ENCODE measurements at places on chromosomes 7 and 10.
A peak's percentile ranks its signal among the peaks of the same experiment; 100 is the strongest.

DNA sequence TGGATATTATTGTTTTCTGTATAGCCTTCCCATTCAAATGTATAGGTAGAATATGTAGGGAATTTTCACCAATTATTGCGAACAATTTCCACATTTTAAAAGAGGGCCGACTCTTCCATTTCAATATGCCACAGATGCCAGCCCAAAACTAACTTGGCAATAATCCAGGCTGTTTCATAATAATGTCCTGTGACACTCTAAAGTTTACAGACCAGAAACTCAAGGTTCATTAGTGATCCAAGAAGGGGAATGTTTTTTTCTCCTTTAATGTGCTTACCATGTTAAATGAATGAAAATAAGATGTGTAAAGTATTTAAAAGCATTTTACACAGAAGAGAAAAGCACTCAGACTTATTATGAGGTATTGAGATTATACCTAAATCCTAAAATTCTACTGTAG, 63.0 kb upstream of the FAM3C start:
- DNase-seq, result no peak
- peaks cover 5% of the 10 kb centered on the region for H3K27me3 ChIP-seq
- H3K4me1 ChIP-seq, result no peaks in the 10 kb centered on the region
- H3K36me3 ChIP-seq, result peaks cover 4% of the 10 kb centered on the region
- H3K4me3 ChIP-seq, result no peak overlapping the region
- H3K27ac ChIP-seq, result no peak overlapping the region

DNA sequence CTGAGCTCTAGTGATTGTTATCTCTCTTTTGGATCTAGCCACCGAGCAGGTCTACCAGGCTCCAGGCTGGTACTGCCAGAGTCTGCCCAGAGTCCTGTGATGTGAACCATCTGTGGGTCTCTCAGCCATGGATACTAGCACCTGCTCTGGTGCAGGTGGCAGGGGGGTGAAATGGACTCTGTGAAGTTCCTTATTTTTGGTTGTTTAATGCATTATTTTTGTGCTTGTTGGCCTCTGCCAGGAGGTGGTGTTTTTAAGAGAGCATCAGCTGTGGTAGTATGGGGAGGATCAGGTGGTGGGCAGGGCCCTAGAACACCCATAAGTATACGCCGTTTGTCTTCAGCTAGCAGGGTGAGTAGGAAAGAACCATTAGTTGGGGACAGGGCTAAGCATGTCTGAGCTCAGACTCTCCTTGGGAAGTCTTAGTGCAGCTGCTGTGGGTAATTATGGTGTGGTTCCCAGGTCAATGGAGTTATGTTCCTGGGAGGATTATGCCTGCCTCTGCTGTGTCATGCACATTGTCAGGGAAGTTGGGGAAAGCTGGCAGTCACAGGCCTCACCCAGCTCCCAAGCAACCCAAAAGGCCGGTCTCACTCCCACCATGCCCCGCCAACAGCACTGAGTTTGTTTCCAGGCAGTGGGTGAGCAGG, 81.8 kb downstream of the NPSR1 start:
- no peak overlapping the region for H3K4me3 ChIP-seq
- H3K27me3 ChIP-seq, result peaks cover 2% of the 10 kb centered on the region
- no peak for DNase-seq
- H3K36me3 ChIP-seq, result no peaks in the 10 kb centered on the region
- no peaks in the 10 kb centered on the region for H3K4me1 ChIP-seq

DNA sequence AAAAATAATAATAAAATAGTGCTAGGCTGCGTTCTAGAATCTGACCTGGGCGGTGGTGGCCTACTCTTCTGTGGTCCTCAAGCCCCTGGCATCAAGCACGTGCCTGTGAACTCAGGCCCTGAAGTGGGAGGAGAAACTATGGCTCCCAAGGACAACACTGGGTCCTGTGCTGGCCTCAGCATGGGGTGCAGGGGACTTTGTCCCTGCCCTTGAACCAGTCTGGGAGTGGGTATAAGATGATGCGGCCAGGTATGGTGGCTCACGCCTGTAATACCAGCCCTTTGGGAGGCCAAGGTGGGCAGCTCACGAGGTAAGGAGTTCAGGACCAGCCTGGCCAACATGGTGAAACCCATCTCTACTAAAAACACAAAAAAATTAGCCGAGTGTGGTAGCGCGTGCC, 5.5 kb downstream of the ZP3 start:
- no peak overlapping the region for H3K27ac ChIP-seq
- H3K4me1 ChIP-seq, result peaks cover 2% of the 10 kb centered on the region
- no peaks in the 10 kb centered on the region for H3K36me3 ChIP-seq
- no peak for DNase-seq
- H3K4me3 ChIP-seq, result no peak overlapping the region

GRCh38 chr10:94260455-94260854, 102.3 kb downstream of the NOC3L start:
- H3K4me1 ChIP-seq, result no peaks in the 10 kb centered on the region
- no peaks in the 10 kb centered on the region for H3K36me3 ChIP-seq
- DNase-seq, result no peak
- no peak overlapping the region for H3K27ac ChIP-seq

DNA sequence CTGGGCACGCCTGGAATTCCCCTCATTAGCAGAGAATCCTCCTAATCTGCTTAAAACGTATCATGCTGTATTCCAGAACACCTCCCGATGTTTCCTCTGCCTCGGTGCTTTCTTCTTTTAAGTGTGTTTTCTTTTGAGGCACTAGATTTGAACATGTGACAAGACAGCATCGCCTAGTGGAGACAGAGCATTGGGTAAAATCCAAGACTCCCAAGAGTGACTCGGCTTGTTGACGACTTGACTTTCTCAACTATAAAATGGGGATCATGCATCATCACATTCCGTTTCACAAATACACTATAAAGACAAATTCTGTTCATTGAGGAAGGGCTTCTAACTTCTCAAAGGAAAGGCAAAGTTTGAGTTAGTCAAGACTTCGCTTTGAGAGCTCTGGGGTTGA, 105.6 kb upstream of the RNF32 start:
- no peak for DNase-seq
- no peaks in the 10 kb centered on the region for H3K36me3 ChIP-seq
- no peak overlapping the region for H3K27ac ChIP-seq
- peaks cover 4% of the 10 kb centered on the region for H3K27me3 ChIP-seq
- no peak overlapping the region for H3K4me3 ChIP-seq
- H3K4me1 ChIP-seq, result no peaks in the 10 kb centered on the region

GRCh38 chr7:32179567-32179966, 109.4 kb upstream of the PDE1C start:
- peaks cover 1% of the 10 kb centered on the region for H3K27me3 ChIP-seq
- DNase-seq, result no peak
- no peak overlapping the region for H3K27ac ChIP-seq
- H3K36me3 ChIP-seq, result no peaks in the 10 kb centered on the region

DNA sequence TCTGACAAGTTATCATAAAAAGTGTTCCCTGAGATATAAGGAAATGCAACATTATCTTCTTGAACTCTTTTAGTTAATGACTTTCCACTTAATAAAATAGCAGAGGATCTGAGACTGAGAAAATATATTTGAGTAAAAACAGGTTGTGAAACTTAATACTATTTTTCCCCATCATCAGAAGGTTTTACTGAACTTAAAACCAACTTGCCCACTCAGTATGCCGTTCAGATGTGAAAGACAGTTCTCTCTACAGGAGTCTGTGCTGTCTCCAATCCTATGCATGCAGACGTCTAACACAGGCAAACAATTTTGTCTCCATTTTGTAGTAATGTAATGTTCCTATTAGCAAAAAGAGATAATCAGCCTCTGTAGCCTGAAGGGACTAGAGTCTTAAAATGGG, 38.2 kb upstream of the CYP2C18 start:
- no peak overlapping the region for H3K4me3 ChIP-seq
- no peaks in the 10 kb centered on the region for H3K4me1 ChIP-seq
- no peak overlapping the region for H3K27ac ChIP-seq
- no peak for DNase-seq
- no peaks in the 10 kb centered on the region for H3K36me3 ChIP-seq

DNA sequence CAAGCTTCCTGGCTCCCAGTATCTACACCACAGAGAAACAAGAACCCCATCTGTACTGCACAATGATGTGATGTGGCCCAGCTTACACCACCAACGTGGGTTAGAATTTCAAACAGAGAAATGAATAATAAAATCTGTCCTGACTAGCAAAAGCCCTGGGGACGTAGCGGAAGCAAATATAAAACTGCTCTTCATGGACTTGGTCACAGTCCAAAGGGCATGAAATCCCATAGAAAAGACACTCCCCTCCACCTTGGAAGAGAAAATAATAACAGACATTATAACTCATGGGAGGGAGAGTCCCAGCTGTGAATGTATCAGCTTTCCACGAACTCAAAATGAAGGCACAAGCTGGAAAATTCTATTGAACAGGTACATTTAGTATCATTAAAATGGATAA, 205.3 kb upstream of the GALNT17 start:
- H3K27ac ChIP-seq, result no peak overlapping the region
- H3K27me3 ChIP-seq, result no peaks in the 10 kb centered on the region
- no peaks in the 10 kb centered on the region for H3K36me3 ChIP-seq
- no peak for DNase-seq
- no peaks in the 10 kb centered on the region for H3K4me1 ChIP-seq
- H3K4me3 ChIP-seq, result no peak overlapping the region

DNA sequence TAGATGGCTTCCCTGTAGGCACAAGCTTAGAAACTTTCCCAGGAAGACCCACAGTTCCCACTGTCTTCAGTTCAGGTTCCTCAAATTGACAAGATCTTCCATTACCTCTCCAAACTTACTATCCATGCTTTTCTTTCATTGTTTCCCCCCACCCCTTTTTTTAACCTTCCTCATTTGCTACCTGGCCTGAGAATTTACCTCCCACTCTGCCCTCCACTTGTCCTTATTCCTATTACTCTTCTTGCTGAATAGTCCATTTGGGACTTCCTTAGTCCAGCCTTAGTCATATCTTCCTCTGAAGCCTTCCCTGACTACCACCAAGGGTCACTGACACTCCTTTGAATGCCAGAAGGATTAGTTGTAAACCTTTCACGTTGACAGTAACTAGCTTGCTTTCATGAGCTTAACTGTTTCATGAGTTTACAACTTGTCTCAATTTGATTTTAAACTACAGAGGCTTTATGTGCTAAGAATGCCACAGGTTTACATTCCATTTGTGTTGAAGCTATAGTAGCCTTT, 1.2 kb upstream of the CALU start:
- H3K27ac ChIP-seq, result no peak overlapping the region
- DNase-seq, result no peak
- peak overlapping the region; percentile 100 for H3K4me3 ChIP-seq

- peak overlapping the region; percentile 59 for H3K4me3 ChIP-seq
- peaks cover 38% of the 10 kb centered on the region for H3K4me1 ChIP-seq
- no peak for DNase-seq
- H3K27ac ChIP-seq, result peak overlapping the region; percentile 47
- peaks cover 6% of the 10 kb centered on the region for H3K36me3 ChIP-seq
- peaks cover 16% of the 10 kb centered on the region for H3K27me3 ChIP-seq
Observed at GRCh38 chr7:128940494-128941322, 3.0 kb downstream of the IRF5 start.

DNA sequence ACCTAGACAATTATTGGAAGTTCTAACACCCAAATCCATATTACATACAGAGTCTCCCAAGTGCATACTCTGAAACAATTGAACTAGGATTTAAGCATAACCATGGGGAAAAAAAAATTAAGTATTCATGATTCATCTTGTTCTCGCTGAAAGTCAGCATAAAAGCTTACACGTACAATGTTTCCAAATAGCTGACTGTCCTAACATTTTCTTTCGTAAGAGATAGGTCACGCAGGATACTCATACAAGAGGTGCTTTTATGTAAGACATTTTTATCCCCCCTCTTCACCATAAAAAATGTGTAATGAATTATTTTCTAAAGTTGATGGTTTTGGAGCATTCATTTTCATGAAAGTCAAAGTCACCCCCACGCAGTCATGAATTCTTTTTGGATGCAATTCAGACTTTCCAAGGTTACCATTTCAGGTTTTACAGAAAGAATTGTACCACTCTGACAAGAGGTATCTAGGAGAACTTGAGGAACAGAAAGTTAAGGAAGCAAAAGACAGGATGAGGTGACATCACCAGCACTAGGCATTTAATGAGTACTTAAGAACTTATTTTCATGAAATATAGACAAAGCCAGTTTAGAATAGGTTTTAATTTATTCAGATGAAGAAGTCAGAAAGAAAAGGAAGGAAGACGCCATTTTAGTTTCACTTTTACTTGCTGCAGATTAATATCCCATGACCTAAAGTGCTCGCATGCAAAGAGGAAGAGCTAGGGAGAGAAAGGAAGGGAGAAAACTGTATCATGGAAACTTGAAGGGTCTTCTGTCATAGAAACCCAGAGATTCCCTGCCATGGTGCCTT, 55.8 kb downstream of the TMEM26 start:
- H3K27me3 ChIP-seq, result peaks cover 2% of the 10 kb centered on the region
- DNase-seq, result no peak
- H3K4me3 ChIP-seq, result peak overlapping the region; percentile 66
- peaks cover 9% of the 10 kb centered on the region for H3K4me1 ChIP-seq
- H3K27ac ChIP-seq, result peak overlapping the region; percentile 1

DNA sequence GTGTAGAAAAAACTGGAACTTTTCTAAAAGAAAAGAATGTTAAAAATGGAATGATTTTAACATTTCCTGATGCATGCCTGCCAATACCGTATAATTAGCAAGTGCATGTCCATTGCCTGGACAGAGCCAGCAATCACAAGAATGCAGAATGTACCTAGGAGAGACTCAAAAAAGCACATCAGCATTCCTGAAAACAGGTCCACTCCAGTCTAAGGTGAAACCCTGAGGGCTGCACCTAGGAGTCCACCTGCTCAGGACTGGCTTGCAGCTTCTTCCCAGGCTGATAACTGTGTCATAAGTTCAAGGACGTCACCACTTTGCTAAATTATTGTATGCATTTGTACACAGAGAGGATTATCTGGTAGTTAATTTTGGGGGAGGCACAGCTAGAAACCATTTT, 5.4 kb downstream of the CCDC201 start:
- no peak overlapping the region for H3K27ac ChIP-seq
- H3K4me1 ChIP-seq, result no peaks in the 10 kb centered on the region
- no peak for DNase-seq
- H3K27me3 ChIP-seq, result peaks cover 5% of the 10 kb centered on the region

- H3K36me3 ChIP-seq, result peaks cover 40% of the 10 kb centered on the region
- H3K4me3 ChIP-seq, result no peak overlapping the region
- no peak for DNase-seq
Observed at GRCh38 chr7:134443396-134444070, 15.4 kb downstream of the AKR1B1 start.

- peaks cover 43% of the 10 kb centered on the region for H3K4me1 ChIP-seq
- peaks cover 16% of the 10 kb centered on the region for H3K36me3 ChIP-seq
- H3K27ac ChIP-seq, result peak overlapping the region; percentile 96
- H3K4me3 ChIP-seq, result peak overlapping the region; percentile 100
- H3K27me3 ChIP-seq, result peaks cover 11% of the 10 kb centered on the region
Observed at GRCh38 chr7:87220026-87220733, 648 bp upstream of the TMEM243 start.

GRCh38 chr10:74063256-74063655, 65.3 kb downstream of the VCL start:
- DNase-seq, result no peak
- peaks cover 2% of the 10 kb centered on the region for H3K27me3 ChIP-seq
- no peak overlapping the region for H3K27ac ChIP-seq
- peaks cover 18% of the 10 kb centered on the region for H3K4me1 ChIP-seq
- H3K4me3 ChIP-seq, result no peak overlapping the region

GRCh38 chr7:99944497-99945070, 15.2 kb upstream of the GJC3 start:
- H3K4me1 ChIP-seq, result peaks cover 4% of the 10 kb centered on the region
- no peaks in the 10 kb centered on the region for H3K36me3 ChIP-seq
- no peak for DNase-seq
- no peak overlapping the region for H3K27ac ChIP-seq

Data from activated T-helper 1 cell treated with anti-CD3 and anti-CD28 coated beads, Interleukin-12 subunit alpha, Interleukin-12 subunit beta, Interleukin-2, Interleukin-4 antibody, amounts not matched to agents 30 ng/mL and 10 ng/mL and 1 ng/mL, durations not matched to agents 14 hours and 24 hours and 36 hours (primary cell).